NCI-H2107 (cell line): ENCODE measurements at places on chromosomes 12 and 14.

- no peak for DNase-seq
Measured at GRCh38 chr14:54275997-54276725, 120.6 kb upstream of the CDKN3 start.

DNA sequence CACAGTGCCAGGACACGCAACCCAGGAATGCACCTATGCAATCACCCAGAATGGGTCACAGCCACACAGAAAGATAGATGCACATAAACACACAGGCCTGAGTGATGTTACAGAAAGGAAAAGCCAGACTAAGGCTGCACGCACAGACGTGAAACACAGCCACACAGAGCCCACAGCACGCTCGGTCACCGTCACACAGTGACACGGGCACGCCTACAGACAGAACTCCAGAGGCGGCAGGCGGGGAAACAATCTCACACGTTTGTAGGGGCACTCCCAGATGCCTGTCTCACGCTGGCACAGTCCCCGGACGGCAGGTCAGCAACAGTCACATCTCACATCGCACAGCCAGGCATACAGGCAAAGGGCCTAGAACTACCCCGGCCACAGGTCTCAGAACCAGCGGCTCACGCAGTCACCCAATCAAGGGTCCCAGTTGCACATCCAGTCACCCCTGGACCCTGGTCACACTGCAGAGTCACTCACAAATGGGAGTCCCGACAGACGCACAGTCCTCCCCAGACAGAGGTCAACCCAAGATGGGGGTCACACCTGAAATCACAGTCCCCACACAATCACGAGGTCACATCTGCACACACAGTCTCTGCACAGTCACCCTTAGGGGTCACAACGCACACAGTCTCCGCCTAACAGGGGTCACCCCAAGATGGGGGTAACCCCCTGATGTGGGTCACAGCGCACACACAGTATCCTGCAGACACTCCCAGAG is 790 bp downstream of the SSH1 start:
- no peak for DNase-seq

DNA sequence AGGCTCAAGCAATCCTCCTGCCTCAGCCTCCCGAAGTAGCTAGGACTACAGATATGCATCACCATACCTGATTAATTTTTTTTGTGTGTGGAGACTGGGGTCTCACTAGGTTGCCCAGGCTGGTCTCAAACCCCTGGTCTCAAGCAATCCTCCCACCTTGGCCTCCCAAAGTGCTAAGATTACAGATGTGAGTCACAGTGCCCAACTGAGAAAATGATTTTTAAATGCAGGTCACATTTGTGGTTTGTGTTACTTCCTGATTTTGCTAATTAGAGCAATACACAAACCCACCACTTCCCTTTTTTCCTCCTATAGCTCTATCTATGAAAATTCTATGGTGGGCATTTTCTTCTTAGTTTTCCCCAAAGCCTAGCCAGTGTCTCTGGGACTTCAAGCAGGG is 45.5 kb upstream of the TMEM263 start:
- no peak for DNase-seq

DNA sequence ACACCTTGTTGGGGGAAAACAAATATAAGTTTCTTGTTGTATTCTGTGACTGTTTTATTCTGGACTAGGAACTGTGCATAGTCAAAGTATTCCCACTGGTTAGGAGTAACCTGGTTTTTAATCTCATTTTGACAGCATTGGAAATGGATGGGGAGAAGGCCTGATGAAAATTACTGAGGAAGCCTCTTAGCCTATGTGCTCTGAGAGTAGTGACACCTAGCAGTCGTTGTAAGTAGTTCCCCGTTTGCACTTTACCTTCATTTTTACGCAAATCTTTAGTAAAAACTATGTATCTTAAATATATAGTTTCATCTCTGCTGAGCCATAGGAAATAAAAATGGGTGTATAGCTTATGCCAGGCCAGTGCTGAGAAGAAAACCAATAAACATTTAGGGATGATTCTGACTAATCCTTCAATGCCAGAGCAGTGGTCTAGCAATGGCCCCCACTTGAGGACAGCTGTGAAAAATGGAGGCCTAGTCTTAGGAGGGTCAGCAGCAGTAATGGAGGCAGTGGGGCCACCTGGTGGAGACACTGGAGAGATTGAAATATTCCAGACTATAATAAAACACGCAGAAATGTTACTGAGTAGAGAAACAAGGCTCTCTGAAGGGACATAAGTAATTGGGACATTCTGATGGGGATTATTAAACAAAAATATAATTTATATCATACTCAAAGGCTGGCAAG is 133.2 kb upstream of the NOVA1 start:
- no peak for DNase-seq

GRCh38 chr12:74897425-74898211 is 312.0 kb downstream of the KCNC2 start:
- no peak for DNase-seq

DNA sequence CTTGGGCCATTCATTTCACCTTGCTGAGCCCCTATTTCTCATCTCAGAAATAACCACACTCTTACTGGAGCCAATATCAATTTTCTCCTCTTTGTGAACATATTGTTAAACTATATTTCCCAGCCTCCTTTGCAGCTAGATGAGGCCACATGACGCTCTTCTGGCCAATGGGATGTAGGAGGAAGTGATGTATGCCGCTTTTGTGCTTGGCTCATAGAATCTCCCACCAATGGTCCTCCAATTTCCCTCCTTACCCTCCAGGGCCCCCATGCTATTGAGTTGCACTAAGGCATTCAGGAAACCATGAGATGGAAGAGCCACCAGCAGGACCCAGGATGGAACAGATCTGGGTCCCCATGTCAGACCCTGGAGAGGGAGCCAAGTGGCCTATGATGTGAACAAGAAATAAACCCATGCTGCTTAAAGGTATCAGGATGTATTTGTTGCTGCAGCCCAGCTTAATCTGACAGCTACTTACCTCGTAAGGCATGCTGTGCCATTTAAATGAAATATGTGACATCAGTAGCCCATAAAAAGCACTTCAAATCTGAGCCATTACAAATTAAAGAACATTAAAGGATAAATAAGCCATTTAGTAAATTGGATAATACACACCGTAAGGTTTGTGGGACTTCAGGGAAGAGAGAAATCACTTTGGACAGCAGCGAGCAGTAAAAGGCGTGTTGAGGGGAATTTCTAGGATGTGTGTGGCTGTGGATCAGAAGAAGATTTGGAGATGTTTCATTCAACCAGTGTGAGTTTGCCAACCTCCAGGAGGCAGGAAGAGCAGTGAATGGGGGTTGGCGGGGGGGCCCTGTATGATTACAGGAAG is 24.4 kb upstream of the BDKRB2 start:
- DNase-seq: no peak

GRCh38 chr12:104248444-104248843 is 32.9 kb downstream of the TXNRD1 start:
- no peak for DNase-seq

- DNase-seq: no peak
Measured at GRCh38 chr14:38158468-38158867, 49.2 kb upstream of the SSTR1 start.

DNA sequence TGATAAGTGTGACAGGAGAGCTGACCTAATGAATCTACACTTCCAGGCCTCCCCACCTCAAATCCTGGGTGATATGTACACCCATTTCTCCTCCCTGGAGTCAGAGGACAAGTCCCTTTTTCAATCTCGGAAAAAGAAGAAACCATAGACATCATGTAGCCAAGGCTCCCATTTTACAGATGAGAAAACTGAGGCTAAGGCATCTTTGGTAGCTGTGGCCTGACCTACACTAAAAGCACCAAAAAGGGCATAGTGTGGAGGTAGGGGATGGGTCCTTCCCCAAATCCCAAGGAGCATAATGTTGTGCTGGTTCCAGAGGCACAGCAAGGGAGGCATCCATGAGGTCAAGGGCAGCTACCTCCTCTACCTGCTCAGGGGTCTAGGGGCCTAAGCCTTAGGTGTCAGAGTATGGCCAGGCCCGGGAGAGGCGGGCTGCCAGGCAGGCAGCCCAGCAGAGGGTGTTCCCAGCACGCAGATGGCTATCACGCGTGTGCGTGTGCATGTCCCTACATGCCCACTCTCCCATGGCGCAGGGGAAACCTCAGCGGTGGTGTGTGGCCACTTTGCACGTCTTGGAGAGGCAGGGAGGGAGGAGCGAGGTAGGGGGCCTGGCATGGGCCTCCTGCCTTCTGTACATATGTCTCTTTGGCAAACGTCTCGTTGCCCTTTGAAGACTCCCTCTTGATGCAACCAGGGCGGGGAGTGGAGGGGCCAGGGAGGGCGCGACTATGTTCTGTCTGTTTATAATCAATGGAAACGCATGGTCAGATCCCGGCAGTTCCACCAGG is 2.5 kb downstream of the PGF start:
- DNase-seq: no peak

GRCh38 chr14:65195042-65195719 is 92.9 kb upstream of the MAX start:
- no peak for DNase-seq

GRCh38 chr12:2273751-2274150 is 221.0 kb downstream of the CACNA1C start:
- no peak for DNase-seq

DNA sequence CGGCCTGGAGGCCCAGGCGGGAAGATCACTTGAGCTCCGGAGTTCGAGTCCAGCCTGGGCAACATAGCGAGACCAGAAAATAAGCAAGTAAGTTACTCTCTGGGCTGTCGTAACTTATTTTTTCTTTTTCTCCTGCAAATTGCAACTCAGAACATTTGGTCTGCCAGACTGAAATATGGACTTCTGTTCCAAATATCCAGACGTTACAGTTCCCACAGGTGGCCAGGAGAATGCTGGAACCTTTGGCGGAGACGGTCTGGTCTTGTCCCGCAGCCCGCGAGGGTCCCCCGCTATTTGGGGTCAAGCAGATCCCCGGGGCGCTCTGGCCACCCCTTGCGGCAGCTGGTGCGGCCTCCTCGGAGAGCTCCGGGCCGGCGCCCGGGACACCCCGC is 488 bp upstream of the PLEKHH1 start:
- DNase-seq: no peak

DNA sequence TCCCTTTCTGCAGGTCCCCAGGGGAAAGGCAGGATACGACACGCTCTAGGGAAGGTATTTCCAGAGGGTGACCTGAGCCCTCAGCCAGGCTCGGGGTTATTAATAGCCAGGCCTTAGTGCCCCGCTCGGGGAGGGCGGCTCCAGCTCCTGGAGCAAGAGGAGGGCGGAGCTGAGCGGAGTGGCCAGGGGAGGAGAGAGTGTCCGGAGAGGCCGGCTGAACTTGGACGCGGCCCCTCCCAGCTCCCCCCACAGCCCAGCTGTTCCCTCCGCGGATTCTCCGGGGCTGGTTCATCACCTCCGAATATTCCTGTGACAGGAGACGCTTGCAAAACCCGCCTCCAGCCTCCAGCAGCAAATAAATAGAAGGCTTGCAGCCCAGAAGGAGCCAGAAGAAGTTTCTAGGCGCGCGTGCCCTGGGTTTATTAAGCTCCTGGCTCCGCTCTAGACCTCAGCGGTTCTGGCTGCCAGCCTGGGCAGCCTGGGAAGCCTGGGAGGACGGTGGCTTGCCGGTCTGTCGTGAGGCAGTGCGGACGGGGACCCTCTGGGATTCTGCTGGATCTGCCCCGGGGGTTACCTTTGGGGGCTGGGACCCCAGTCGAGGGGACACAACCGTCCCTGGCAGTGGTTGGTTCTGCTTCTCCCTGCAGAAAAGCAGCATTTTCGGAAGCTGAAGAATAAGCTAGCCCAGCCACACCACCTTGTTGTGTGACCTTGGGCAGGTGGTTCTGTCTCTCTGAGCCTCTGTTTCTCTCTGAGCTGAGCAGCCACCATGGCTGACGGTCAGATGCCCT is at the start of gene HSPB8:
TSS of gene HSPB8 (plus strand) at position 388 of the 791 bp plus-strand sequence. CDS start at position 770, 382 bp downstream.
- DNase-seq: no peak
